Brain (organoid and tissue), 16 donors: ENCODE measurements at places on chromosomes 2 and 18.

DNA sequence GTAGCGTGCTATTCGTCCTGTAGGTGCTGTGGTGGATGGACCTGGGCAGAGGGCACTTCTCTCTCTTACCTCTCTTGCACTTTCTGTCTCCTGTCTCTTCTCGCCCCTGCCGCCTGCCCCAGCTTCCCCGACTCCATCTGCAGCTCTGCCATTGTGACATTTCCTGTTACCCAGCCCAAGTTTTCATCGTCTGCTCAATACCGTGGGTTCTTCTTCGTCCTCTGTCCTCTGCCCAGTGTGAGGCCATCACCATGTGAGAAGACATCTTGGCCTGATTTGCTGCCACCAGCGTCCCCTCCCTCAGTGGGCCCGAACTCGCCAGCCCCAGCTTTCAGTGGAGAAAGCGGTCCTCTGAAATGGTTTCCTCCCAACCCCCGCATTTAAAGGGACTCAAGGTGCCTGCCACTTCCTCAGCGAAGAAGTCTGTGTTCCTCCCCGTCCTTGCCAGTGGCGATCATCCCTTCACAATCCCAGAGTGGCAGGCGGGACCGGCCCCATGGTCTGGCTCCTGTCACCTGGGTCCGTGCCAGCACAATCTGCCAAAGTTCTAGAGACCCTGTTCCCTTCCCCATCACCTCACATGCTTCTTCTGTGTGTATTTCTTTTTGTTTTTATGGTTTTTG, 18.0 kb downstream of the TGOLN2 start:
- no peak for DNase-seq

DNA sequence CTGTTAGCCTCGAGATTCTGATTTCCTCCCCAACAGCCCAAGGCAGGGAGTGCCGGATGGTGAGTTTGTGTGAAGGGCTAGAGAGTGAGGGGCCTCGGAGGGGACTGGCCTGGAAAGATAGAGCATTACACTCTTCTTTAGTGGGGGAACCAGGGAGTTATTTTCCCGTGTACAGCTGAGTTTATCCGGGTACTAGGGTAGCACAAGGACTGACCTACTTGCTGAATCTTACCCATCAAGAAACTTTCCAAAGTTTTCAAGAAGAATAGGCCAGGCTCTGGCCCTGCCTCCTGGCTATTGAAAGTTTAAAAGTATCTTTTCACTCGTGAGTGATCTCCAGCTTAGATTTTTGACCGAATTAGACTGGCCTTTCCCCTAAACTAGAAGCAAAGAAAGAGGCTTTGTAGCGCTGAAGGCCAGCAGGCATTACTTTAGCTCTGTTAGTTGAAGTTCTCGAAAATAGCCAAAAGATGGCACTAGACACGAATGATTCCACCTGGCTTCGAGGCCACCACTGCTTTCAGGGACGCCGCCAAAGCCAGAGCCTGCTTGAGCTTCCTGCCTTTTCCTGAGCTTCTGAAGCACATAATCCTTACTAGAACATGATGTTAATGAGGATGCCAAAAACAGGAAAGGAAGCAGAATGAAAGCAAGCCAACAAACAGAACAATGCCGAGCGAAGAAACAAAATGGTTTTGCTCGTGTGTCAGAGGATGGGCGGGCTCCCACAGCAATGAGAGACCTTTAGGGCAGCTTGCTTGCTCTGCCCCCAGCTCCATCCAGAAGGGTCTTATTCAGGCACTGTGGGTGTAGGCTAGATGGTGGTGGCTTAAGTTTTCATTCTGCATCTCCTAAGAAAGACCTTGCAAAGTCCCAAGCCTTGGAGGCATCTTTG, 55.8 kb downstream of the TSN start:
- peak; percentile 95 for DNase-seq

DNA sequence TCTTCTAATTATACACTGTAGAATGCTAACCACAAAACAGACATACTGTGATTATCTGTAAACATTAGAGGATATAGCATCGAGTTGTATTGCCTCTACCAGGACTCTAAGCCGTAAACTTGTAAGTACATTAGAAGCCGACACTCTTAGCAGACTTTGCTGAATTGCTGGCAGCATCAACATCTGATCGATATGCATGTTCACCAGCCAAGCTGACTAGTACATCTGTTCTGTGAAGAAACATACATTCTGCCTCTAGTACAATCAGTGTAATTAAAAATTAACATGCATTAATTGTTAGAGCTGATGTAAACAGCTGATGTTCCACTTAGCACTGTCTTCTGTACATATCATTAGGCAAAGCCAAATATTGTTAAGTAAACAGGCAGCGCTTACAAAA, 502.2 kb downstream of the NR4A2 start:
- peak; percentile 42 for DNase-seq

DNA sequence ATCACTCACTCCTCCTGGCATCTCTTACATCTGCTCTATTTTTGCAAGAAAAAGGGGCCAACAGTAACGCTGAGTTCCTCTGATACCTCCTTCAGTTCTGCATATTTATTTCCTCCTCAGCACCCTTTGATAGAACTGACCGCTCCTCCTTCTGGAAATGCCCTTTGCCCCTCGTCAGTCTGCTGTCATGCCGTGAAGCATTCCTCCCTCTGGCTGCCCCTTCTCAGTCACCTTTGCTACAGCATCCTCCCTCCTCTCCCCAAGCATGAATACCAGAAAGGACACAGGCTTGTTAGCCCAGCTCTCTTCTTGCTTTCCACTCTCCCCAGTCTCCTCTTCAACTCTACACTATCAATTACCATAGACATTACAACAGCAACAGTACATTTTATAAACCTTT, 135.4 kb downstream of the NBAS start:
- no peak for DNase-seq

DNA sequence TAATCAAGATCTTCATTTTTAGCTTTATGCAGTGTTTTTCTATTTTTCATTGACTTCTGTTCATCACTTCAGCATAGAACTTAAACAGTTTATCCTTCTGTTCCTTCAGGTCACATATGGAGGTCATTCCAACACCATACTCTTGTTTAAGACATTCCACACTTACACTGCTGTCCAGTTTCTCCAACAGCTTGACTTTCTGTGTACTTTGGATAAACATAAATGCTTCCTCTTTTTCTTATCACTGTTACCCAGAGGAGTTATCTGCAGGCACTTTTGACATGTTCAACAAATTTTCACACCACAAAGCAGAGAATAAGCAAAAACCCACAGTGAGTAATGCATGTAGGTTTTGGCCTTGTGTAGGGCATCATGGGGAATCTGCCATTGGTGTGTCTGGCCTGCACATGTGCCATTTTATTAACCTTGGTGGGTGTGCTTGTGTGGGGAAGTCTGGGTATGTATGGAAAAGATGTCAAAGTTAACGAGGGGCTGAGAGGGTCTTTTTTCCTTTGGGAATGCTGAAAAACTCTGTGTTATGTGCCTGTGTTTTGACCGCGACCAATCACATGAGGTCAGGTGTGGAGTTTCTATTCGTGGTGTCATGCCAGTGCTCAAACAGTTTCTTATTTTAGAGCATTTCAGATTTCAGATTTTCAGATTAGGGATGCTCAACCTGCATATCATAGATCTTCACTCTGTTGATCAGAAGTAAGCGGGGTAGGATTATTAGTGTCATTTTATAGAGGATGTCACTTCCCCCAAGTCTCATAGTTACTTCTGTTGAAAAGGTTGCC, 53.9 kb upstream of the ACVR1 start:
- peak; percentile 13 for DNase-seq

DNA sequence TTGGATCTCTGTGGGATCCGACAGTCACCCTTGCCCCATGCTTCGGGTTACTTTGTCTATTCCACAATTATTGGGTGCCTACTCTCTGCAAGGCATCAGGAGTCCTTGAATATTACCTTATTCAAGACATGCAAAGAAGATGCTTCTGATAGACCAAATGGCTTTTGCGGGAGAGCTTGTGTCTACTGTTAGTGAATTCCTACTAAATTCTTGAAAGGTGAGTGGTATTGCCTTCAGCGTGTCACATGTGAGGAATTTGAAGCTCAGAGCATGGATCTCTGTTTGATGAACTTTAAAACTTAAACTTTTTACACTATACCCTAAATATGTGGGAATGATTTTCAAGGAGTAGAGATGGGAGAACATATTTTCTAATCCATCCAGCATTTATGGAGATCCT, 184.4 kb downstream of the LTBP1 start:
- no peak for DNase-seq

GRCh38 chr2:240109386-240109785, 26.7 kb downstream of the COPS9 start:
- no peak for DNase-seq

DNA sequence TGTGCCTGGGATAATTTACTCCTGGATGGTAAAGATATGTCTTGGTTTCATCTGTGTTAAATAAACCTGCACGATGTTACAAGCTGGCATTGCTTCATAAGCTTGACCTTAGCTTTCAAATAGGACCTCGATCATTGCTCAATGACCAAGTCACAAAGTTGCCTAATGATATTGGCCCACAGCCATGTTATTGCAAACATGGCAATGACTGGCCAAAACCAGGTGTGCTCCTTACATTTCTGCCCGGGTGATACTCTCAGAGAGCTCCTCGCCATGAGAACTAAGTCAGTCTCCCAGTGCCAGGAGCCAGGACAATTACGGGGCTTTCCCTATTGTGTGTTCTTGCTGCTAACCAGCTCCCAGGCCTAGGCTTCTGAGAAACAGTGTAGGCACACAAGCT, 72.5 kb upstream of the CYP1B1 start:
- no peak for DNase-seq

DNA sequence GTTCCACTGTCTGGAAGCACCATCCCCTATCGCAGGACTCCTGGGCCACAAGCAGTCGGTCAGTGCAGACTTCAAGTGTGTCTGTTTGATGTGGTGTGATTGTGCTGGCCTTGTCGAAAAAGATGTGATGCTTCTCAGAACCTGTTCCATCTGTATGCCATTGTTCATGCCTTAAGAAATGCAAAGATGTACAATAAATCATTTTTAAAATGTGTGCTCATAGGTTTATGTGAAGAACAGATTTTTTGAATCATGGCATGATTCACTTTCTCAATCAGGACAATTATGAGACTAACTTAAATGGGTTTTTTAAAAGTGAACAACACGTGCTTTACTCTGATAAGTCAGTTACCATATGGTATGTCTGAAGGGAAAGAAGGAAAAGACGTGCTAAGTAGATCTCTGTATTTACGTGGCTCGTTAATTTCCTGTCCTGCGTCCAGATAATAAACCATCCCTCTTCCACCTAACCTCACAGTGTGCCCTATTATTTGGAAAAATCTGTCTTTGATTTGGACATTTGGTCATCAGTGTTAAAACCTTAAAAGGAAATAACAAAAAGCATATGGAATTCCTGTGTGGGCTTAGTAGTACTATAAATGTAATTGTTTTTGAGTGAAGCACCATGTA, 54.9 kb downstream of the PRKRA start:
- no peak for DNase-seq

- DNase-seq = no peak
Observed at GRCh38 chr2:26801796-26802195, 15.9 kb downstream of the CENPA start.

DNA sequence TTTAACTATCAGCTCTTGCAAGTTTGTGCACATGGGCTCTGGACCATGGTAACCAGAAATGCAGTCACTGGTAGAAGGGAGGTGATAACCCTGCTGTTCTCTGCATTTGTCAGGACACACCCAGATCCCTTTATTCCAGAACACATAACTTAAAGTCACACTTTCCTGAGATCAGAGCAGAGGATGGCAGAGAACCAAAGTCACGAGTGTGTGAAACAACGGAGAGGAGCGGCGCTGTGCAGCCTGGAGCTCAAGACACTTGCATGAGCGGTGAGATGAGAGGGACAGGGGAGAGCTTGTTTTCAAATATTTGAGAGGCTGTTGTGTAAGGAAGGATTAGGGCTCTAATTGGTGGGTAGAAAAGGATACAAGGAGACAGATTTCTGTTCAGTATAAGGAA, 43.3 kb upstream of the AAK1 start:
- no peak for DNase-seq

DNA sequence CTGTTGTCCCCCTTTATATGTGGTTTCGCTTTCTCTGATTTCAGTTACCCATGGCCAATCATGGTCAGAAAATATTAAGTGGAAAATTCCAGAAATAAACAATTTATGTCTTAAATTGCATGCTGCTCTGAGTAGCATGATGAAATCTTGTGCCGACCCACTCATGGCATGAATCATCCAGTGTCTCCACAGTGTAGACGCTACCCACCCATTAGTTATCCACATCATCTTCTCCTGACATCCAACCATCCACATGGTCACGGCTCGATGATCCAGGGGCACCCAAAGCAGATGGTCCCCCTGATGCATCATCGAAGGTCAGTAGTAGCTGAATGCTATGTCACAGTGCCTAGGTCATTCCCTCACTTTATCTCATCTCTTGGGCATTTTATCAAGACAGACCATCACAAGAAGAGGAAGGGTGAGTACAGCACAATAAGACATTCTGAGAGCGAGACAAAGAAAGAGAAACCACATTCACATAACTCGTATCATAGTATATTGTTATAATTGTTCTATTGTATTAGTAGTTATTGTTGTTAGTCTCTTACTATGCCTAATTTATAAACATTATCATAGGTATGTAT, 44.1 kb upstream of the ACKR3 start:
- DNase-seq = no peak

GRCh38 chr2:33168922-33169321, 222.2 kb downstream of the LTBP1 start:
- DNase-seq = no peak

DNA sequence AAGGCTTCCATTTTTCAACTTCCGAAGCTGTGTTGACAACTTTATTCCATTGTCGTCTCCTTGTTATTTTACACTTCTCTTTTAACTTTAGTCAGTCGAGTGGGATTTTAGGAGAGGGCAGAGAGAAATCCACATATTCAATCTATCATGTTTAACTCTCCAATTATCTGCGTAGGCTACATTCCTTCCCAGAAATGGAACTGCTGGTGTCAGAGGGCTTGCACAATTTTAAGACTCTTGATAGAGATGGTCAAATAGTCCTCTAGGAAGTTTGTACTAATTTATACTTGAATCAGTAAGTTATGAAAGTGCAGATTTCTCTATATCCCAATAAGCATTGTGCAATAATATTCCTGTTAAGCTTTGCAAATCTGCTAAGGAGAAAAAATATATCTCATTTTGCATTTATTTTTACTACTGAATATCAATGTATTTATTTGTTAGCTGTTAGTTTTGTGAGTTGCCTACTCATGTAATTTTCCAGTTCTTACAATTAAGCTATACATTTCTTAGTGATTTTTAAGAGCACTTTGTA, 95.6 kb downstream of the CYP26B1 start:
- no peak for DNase-seq

- no peak for DNase-seq
Observed at GRCh38 chr18:6079406-6079805, 184.1 kb upstream of the TMEM200C start.

DNA sequence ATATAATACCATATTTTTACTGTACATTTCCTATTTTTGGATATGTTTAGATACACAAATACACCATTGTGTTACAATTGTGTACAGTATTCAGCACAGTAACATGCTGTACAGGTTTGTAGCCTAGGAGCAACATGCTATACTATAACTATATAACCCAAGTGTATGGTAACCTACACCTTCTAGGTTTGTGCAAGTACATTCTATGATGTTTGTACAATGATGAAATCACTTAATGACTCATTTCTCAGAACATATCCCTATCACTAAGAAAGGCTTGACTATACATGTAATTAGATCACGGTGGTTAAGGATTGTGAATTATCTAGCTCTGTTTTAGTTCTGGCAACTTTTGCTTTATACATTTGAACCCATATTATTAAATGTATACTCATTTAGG, 31.3 kb downstream of the NPHP1 start:
- no peak for DNase-seq
